ENCODE measurements at places on chromosomes 5 and 9. TPM values are rescaled to one million over a fixed set of nuclear protein-coding genes. Genes with fewer than 3 reads are reported as not detected.

DNA sequence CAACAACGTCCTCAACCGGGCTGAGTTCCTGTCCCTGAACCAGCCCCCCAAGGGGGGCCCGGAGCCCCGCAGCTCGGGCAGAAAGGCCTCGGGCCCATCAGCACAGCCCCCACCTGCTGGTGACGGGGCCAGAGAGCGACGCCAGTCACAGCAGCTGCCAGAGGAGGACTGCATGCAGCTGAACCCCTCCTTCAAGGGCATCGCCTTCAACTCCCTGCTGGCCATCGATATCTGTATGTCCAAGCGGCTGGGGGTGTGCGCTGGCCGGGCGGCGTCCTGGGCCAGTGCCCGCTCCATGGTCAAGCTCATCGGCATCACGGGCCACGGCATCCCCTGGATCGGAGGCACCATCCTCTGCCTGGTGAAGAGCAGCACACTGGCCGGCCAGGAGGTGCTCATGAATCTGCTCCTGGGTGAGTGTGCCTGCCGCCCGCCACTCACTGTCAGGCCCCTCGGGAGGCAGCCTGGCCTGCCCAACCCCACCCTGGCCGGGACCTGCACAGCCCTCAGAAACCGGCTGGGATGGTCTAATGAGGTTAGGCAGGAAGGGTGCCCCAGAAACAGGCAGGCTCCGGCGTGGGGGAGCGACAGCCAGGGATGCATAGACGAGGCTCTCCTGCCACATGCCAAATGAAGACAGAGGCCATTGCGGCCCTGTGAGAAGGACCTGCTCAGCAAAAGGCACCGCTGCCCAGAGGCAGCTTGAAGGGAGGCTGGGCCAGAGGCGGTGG lies 678 bp downstream of the PLPP7 start:
- peaks cover 15% of the 10 kb centered on the region for H3K4me1 ChIP-seq
- H3K4me3 ChIP-seq = peak overlapping the region; percentile 70
- peak; percentile 42 for DNase-seq
- peaks cover 14% of the 10 kb centered on the region for H3K36me3 ChIP-seq
- peak overlapping the region; percentile 87 for H3K27ac ChIP-seq

DNA sequence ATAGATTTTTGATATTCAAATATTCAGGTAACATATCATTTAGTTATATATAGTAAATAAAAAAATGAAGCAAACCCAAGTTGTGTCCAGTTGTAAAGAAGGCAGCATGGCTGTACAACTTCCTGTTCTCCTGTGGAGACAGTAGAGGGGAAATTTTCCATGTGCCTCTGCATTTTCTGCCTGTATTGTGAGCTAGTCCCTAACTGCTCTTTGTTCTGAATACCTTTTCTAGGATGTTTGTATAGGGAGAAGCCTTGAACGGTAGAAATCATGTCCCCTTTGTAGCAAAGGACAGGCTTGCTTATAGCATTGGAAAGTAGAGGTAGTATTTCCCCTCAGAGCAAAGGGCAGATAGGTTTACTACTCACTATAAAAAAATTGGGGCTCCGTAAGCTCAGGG lies 13.3 kb upstream of the RPS23 start:
- H3K4me3 ChIP-seq = no peak overlapping the region
- no peak for DNase-seq
- H3K27me3 ChIP-seq = no peaks in the 10 kb centered on the region
- no peak overlapping the region for H3K27ac ChIP-seq
- H3K4me1 ChIP-seq = no peaks in the 10 kb centered on the region

ECSCR gene
- 18.3 TPM for total RNA-seq

PCDHGA11 gene
- 5.4 TPM for total RNA-seq

GRCh38 chr9:98142182-98142907 lies 23.3 kb upstream of the TRIM14 start:
- DNase-seq = no peak
- no peaks in the 10 kb centered on the region for H3K4me1 ChIP-seq

DOCK2 gene
- 5.9 TPM for total RNA-seq

GRCh38 chr9:114894609-114895433 lies 35.6 kb downstream of the TNFSF8 start:
- no peak overlapping the region for H3K4me3 ChIP-seq
- no peaks in the 10 kb centered on the region for H3K27me3 ChIP-seq
- no peaks in the 10 kb centered on the region for H3K4me1 ChIP-seq
- no peaks in the 10 kb centered on the region for H3K36me3 ChIP-seq
- DNase-seq = no peak

CDKN2B-AS1 gene
- not detected for total RNA-seq

STRBP gene
- total RNA-seq = 24.4 TPM

RELL2 gene
- 1.1 TPM for total RNA-seq

GRCh38 chr9:37374892-37375291 lies 47.6 kb upstream of the GRHPR start:
- no peak overlapping the region for H3K4me3 ChIP-seq
- no peak overlapping the region for H3K27ac ChIP-seq
- no peaks in the 10 kb centered on the region for H3K36me3 ChIP-seq

COMMD10 gene
- total RNA-seq = 42.2 TPM

- H3K27me3 ChIP-seq = no peaks in the 10 kb centered on the region
- no peak overlapping the region for H3K4me3 ChIP-seq
- H3K27ac ChIP-seq = no peak overlapping the region
These were observed 289.0 kb downstream of the PSAT1 start for GRCh38 chr9:78585909-78586308.

TSLP gene
- 3.6 TPM for total RNA-seq

DNA sequence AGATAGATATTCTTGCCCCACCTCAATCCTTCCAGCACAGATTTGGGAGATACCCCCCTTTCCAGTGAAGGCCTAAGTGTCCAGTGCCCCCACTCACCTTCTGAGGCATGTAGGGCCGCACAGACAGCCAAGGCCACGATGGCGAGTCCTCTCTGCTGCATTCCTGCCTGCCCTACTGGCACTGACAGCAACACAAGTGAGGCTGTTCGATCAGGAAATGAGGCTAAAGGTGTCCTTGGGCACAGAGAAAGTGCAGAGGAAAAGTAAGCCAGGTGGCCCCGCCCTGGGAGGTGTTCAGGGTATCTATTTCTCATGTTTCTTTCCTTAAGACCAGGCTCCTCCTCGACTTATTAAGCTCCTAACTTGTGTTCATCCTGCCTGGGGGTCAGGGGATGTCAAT lies at the start of gene CCL28:
CCL28 (minus strand) TSS at position 236 of the 400 bp plus-strand sequence; CDS start at position 161, 75 bp downstream.
- no peak within 1 kb of the TSS for H3K27ac ChIP-seq
- no peaks in the 10 kb centered on the region for H3K27me3 ChIP-seq

PCDHB2 gene
- 1.8 TPM for total RNA-seq

DNA sequence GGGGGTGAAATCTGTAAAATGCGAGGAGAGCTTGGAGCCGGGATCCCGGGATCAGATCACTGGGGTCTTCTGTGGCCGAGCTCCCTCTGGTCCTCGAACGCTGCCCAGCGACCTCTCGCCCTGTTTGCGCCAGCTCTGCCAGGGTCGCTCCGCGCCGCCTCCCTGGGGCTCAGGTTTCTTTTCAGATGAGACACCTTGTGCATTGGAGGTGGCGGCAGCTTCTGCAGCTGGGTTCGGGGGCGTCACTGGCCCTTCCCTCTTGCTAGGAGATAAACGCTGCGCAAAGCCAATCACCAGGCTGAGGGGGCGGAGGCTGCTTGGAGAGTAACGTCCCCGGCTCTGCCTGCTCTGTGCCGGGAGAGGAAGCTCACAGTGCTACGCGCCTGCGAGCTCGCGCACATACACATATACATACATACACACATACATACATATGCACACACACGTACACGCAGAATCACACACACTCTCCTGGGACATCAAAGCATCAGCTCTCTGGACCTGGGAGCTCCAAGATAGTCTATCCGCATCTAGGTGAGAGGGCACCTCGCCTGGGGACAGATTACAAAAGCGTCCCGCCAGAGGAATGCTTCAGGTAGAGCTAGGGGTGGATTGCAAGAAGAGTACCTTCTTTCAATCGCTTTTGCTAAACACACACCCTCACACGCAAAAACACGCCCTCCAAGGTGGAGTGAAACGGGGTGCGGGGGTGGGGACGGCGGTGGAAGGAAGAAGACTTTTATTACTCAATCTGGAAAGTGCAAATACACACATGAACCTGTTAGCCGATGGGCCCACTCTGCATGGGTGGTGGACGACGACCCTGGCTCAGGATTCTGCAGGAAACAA lies at the start of gene ST8SIA4:
ST8SIA4 (minus strand) TSS at position 244 of the 849 bp plus-strand sequence. CDS start 327 bp downstream, outside the sequence.
- peak within 1 kb of the TSS; percentile 65 for H3K4me3 ChIP-seq
- H3K4me1 ChIP-seq = no peaks in the 10 kb centered on the region
- no peaks in the 10 kb centered on the region for H3K36me3 ChIP-seq

- H3K4me1 ChIP-seq = no peaks in the 10 kb centered on the region
- H3K4me3 ChIP-seq = no peak overlapping the region
- no peaks in the 10 kb centered on the region for H3K27me3 ChIP-seq
These were observed 145.3 kb upstream of the PAPPA start for GRCh38 chr9:116008278-116008677.

DNA sequence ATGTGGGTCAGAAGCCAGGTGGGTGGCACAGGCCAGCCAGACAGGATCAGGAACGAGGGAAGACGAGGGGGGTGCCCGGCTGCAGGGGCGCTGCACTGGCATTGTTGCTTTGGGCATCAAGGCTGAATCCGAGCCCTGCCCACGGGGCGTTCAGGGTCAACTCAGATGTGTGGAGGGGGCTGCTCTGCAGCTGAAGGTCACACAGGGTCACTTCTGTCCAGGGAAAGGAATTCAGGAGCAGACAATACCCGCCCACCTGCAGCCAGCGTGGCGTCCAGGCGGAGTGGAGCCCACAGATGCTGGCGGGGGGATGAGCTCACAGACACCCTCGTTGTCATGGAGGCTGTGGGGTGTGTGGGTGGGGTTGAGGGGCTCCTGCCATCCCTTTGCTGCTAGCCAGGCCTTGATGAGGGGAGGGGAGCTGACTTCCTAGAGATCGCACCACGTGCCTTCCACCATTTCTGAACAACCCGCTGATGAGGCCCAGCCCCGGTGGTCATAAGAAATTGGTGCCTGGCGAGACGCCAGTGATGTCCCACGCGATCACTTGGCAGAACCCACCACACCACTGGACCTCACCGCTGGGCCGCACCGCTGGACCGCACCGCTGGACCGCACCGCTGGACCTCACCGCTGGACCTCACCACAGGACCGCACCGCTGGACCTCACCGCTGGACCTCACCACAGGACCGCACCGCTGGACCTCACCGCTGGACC lies 31.2 kb downstream of the MRPL36 start:
- no peak overlapping the region for H3K4me3 ChIP-seq
- no peak for DNase-seq
- H3K4me1 ChIP-seq = no peaks in the 10 kb centered on the region
- no peaks in the 10 kb centered on the region for H3K36me3 ChIP-seq
- no peak overlapping the region for H3K27ac ChIP-seq

LCN1 gene
- not detected for total RNA-seq

Measured in heart left ventricle (tissue), 16 donors.